ENCODE measurements at places on chromosomes 16 and 17. TPM values are rescaled to one million over a fixed set of nuclear protein-coding genes. Genes with fewer than 3 reads are reported as not detected.

SOCS1 gene
- total RNA-seq, result 6.0 TPM

EFCAB13 gene
- 10.6 TPM for total RNA-seq

HS3ST3A1 gene
- total RNA-seq, result 0.49 TPM

TBC1D3D gene
- 0.58 TPM for total RNA-seq

DPEP3 gene
- not detected for total RNA-seq

FOXN1 gene
- total RNA-seq, result 0.06 TPM

CYLD gene
- 38.5 TPM for total RNA-seq

CCL11 gene
- 1.7 TPM for total RNA-seq
